ENCODE measurements at places on chromosomes 4 and X.

- peak; percentile 60 for DNase-seq
Measured at GRCh38 chr4:75696071-75696470, 22.9 kb upstream of the G3BP2 start.

DNA sequence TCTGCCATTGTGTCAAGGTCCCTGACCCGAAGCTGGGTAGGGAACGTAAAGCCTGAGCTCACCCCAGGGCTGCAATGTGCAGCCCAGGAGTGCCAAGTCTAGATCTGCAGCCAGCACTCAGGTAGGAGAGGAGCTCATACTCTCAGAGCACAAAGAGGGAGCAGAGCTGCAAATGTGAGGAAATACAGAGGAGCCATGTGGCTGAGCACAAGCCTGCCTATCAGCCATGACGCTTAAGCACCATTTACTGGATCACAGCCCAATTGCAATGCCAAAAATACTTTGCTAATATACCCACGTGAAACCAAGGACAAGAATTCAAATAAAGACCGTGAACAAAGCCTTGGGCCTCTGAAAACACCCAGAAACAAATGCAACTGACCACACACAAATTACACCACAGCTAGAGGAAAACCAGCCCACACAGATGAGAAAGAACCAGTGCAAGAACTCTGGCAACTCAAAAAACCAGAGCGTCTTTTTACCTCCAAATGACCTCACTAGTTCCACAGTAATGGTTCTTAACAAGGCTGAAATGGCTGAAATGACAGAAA, 69.0 kb upstream of the HPF1 start:
- DNase-seq, result no peak

GRCh38 chr4:22315628-22316027, 200.2 kb downstream of the ADGRA3 start:
- DNase-seq, result no peak

DNA sequence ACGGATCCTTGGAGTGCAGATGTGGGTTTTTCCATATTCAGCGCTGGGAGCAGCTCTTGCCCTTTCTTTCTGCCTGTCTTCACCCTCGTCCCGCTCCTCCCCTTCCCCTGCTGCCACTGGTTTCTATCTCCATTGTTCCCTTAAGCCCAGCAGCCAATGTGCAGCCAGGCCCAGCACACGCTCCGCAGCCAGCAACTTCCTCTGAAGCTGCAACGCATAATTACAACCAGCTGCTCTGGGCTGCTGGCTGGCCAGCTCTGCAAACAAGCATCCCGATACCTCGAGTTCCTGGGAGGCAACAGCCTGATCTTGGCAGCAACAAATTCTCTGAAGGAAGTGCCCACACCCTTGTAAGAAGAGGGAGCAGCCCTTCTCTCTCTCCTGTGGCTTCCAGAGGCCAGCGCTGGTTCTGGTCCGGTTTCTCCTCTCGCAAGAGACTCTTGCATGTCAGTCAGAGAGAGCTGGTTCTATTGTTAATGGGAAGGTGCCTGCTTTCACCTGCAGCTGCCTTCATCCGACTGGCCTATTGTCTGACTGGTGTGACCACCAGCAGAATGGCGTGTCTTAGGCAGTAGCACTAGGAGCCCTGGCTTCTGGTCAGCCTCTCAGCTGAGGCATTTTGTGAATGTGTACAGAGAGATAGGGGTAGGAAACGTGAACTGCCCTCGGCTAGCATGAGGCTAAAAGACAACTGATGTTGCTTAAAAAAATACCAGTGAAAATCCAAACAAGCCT, 83.8 kb upstream of the MAML3 start:
- DNase-seq, result peak; percentile 69

DNA sequence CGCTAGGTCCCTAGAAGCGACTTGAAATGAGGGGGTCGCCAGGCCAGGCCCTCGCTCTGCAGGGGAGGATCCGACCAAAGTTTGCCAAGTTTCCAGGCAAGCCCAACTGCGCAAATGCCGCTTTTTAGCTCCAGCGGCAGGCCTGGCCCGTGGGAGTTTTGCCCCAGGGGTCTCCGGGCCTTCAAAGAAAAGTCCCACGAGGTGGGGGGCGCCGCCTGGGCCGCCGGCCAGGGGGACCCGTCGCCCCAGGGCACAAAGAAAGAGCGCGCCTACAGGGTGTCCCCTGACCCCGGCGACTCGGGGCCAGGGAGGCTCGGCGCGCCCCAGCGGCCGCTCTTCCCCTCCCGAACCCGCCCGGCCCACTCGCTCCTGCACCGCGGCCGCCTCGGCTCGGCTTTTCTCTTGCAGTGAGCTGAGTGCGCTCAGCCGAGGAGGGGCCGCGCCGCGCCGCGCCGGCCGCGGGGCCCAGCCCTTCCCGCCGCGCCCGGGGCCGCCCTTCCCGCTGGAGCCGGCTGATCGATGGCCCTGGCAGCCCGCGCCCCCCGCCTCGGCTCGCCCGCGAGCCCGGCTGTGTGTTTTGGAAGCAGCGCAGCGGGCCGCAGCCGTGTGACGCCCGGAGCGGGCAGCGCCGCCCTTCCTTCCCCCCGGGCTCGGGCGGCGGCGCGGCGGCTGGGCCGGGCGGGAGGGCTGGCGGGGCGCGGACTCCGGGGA, 754 bp upstream of the KLF3 start:
- peak; percentile 59 for DNase-seq

DNA sequence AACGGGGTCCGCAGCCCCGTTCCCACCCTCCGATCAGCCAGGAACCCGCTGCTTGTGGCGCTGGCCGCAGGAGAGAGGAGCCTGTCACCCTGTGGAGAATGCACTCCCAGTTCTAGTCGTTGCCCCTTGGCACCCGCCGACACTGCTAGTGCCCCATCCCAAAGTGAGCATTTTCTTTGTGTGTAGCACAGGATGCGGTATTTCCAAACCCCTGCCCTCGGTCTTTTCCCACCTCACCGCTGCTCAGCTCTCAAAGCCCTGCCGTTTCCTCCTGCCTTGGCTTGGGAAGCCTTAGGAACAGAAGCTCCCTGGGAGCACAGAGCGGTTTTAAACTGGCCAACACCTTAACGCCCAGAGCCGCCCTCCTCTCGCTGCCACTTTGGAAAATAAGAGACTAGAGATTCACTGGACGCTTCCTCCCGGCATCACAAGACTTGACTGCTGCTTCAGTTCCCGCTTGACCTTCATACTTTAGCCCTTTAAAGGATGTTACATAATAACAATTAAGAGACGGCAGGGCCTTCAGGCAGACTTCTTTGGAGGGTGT, 772 bp downstream of the CYP4V2 start:
- peak; percentile 47 for DNase-seq

GRCh38 chrX:47960406-47960805, 43.4 kb downstream of the ZNF182 start:
- DNase-seq, result peak; percentile 68

DNA sequence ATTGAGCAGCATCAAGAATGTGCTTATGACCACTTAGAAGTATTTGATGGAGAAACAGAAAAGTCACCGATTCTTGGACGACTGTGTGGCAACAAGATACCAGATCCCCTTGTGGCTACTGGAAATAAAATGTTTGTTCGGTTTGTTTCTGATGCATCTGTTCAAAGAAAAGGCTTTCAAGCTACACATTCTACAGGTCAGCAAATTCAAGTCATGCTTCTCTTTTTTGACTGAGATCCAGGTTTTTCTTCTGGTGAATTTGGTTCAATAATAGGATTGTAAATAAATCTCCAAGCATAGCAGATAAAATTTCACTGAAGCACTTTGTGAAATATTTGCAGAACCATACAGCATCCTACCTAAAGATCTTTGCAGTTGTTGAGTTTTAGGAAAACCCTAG, 218.1 kb downstream of the TLL1 start:
- DNase-seq, result no peak

GRCh38 chr4:21835712-21836111, 112.9 kb downstream of the KCNIP4 start:
- no peak for DNase-seq

DNA sequence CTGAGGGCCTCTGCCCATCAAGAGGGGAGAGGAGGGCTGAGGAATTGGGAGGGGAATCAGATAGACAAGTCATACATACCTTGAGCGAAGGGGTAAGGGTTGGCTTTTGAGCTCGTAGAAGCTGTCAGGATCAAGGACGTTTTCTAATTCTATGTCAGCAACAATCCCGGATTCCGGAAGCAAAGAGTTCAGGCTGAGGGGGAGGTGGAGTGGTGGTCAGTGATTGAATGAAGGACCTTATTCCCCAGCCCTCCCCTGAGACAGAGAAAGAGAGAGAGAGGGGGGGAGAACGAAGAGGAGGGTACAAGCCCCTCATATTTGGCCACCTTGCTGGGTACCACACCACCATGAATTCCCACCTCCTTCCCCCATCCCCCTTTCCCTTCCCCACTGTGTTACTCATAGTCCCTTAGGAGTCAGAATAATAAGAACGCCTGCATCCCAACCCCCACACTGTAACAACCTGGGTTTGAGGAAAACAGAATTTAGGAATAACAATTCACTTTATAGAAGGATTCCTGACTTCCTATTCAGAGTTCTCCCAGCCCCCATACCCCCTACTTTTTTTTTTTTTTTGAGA, 2.7 kb downstream of the TFE3 start:
- no peak for DNase-seq

GRCh38 chr4:930827-931193, 1.3 kb downstream of the GAK start:
- DNase-seq, result no peak

GRCh38 chr4:161519611-161520010, 644.2 kb downstream of the FSTL5 start:
- peak; percentile 41 for DNase-seq

GRCh38 chrX:65522739-65523372, 11.7 kb downstream of the LAS1L start:
- DNase-seq, result peak; percentile 18

DNA sequence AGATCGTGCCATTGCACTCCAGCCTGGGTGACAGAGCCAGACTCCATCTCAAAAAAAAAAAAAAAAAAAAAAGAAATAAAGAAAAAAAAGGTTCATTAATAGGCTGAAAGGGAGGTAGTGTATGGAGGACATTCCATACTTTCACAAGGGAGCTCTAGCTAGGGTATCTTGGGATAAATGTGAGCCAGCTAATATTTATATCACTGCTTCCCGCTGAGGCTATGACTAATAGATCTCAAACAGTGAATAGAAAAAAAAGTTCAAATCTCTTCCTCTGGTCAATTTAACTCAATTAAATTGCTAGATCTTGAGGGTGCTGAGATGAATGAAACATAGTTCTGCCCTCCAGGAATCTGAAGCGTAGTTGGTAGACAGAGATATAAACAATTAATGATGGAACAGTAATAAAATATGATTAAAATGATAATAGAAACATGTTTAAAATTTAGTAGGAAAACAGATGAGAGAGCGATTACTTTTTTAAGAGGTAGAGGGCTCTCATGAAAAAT, 55.7 kb upstream of the SHISA3 start:
- no peak for DNase-seq

GRCh38 chr4:157282019-157282418, 61.5 kb downstream of the GRIA2 start:
- DNase-seq, result no peak

GRCh38 chr4:188400451-188400850, 261.2 kb downstream of the TRIML1 start:
- DNase-seq, result no peak

DNA sequence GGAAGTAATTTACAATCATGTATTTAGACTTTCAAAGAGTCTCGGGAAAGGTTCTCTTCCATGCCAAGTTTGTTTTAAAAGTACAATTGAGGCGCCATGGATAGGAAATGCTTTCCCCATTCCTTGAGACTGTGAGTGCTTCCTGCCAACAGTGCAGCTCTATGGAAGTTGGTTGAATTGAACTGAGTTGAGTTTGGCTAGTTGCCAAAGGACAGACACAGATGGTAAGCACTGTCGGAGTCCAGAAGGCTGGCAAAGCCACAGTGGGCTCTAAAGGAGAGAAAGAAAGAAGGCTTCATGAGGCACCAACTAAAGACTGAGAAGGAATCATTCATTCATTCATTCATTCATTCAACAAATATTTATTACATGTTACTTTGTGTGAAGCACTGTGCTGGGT, 4.3 kb upstream of the KCNE5 start:
- DNase-seq, result no peak

- DNase-seq, result no peak
Measured at GRCh38 chrX:24150898-24151297, 1.4 kb downstream of the ZFX start.

DNA sequence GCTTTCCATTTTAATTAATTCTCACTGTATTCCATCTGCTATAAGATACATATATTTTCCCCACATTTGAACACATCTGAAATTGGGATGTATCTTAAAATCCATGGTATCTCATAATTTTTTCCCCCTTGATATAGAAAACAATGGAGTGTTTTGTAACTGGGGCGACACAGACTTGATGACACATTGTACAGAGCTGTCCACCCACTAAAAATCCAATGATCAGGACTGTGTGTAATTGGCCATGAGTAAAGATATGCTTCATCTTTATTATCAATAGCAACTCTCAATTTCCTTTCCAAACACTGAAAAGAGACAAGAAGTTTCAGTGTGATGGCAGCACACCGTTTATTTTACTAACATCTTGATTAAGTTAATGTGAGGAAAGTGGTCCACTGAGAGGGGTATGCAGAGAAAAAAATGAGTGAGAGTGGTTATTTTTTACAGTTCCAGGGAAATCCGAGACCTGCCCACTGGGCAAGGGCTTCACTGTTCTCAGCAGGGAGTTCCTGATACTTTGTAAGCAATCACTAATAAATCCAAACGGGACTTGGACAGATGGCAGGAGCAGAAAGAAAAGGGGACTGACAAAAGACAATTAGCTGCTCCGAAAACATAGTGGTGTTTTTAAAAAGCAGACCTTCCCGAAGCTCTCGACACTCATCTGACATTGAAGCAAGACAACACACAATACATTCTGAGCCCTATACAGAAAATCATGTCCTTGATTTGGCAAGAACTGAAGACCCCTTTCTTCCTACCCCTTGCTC, 149.4 kb downstream of the TSPAN5 start:
- DNase-seq, result no peak

DNA sequence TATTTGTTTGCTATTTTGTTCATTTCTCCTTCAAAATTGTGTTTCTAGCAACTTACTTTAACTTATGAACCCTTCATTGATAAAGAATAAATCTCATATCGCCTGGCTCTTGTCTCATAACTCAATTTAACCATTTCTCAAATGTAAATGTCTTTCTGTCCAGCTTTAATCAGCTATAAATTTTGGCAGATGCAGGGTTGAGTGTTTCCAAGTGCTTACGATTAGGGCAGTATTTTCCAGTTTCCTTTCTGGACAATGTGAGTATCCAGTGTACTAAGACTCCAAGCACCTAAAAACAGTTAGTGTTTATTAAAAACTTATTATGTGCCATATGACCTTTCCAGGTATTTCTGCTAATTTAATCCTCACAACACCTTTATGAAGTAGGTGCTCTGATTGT, 218.6 kb upstream of the GK2 start:
- DNase-seq, result no peak

- no peak for DNase-seq
Measured at GRCh38 chr4:67198727-67199126, 346.6 kb downstream of the CENPC start.

- peak; percentile 69 for DNase-seq
Measured at GRCh38 chrX:9342561-9343051, 122.3 kb upstream of the TBL1X start.

GRCh38 chr4:89836897-89837384, at the start of gene SNCA:
TSS of gene SNCA (minus strand) at chr4:89837161. CDS start at chr4:89835667, 1,494 bp downstream.
- peak; percentile 49 for DNase-seq
